Left colon (tissue), 2 donors: ENCODE measurements at places on chromosomes 4 and X. TPM values are rescaled to one million over a fixed set of nuclear protein-coding genes. Genes with fewer than 3 reads are reported as not detected.

Gene ADH1B
- total RNA-seq, result 156 TPM

Gene MAGEA2B
- total RNA-seq, result not detected

Gene RBM3
- total RNA-seq, result 263 TPM

Gene FHIP1A
- total RNA-seq, result 33.6 TPM

Gene IGFBP7
- 98.0 TPM for total RNA-seq

Gene HELQ
- total RNA-seq, result 14.5 TPM

GRCh38 chr4:89820010-89820409, 17.0 kb downstream of the SNCA start:
- no peak for DNase-seq

GRCh38 chr4:69493515-69493914, 2.2 kb downstream of the UGT2B4 start:
- no peak for DNase-seq

DNA sequence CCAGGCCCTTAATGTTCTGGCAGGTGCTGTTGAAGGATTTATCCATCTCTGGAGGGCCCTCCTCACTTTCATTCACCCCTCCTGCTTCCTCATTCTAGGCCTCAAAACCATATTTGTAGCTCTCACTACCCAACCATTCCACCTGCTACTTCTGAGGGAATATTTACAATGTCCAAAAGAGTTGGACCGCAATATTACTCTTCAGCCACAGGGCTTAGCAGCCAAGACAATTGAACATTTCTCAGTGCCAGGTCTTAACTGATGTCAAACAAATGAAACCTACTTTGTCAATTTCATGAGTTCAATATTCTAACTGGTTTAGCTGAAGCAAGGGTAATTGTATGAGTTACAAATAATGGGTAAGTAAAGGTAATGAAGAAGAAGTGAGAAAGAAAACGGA, 113.2 kb downstream of the ENOX2 start:
- DNase-seq, result no peak

- DNase-seq, result no peak
Measured at GRCh38 chr4:182835006-182835740, 82.0 kb downstream of the DCTD start.

DNA sequence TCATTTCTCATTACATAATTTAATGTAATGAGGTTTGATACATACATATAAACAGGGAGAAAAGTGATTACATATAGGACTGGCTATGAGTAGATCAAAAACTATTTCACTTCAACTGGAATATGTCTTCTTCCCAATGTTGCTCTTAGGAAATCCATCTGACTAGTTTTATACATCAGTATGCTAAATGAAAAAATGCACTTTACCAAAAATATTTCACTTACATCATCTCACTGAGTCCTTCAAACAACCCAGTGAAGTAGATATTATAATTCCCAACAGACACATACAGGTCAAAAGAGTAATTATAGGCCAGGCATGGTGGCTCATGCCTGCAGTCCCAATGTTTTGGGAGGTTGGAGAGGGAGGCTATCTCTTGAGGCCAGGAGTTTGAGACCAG, 215.9 kb downstream of the MID1 start:
- DNase-seq, result no peak

DNA sequence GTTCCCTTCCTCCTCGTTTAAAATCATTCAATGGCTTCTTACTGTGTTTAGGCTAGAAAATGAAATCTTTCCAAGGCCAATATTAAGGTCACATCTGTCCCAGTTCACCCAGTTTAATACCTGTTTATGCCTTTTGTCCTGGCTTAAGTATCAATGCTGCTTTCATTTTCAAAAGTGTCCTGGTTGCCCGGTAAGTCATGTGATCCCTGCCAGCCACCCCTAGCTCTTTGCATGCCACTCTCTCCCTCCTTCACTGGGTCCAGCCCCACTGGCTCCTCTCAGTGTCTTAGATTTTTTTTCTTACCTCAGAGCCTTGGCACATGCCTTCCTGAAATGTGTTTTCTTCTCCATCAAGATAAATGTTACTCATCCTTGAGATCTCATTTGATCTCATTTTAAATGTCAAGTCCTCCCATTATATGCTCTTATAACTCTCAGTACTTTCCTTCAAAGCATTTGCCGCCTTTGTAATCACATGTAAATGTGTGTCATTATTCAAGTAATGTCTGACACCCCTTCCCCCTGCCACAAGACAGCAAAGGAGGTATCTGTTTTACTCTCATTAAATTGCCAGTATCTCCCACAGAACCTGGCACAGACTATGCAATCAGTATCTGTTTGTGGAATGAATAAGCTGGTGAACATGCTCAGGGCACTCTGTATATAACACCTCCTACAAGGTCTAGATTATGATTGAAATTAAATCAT, 472.5 kb upstream of the RPS6KA3 start:
- no peak for DNase-seq
